ENCODE measurements at places on chromosomes 11 and 22.

DNA sequence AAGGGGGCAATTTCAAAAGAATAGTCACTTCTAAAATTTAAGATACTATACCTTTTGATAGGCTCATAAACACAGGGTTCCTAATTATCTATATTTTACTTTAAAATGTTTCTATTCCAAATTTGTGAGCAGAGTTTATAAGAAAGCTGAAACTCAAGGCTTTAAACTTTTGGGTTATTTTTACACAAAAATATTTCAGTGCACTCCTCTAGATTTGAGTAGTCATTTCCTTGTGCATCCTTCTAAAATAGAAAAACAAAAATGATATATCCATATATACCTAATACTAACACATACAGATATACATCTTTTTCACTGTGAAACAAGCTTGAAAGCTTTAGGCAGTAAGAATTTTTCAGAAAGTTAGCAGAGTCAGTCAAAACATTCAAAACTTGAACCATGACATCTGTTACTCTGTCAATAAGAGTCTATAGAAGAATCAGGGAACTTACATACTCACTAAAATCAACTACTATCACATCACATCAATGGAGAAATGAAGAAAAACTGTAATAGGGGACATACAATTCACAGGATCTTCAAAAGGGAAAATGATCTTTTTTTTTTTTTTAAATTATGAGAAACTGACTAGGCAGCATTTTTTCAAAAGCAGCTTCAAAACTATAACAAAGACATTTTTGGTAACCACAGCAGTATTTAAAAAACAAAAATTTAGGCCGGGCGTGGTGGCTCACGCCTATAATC lies 5.1 kb downstream of the PHF21A start:
- no peak for DNase-seq

GRCh38 chr11:10906521-10906920 lies 48.7 kb upstream of the ZBED5 start:
- no peak for DNase-seq

- no peak for DNase-seq
Observed at GRCh38 chr11:117182551-117182935, 4.0 kb downstream of the SIDT2 start.

GRCh38 chr22:29394931-29395581 lies 6.7 kb upstream of the AP1B1 start:
- DNase-seq = no peak

DNA sequence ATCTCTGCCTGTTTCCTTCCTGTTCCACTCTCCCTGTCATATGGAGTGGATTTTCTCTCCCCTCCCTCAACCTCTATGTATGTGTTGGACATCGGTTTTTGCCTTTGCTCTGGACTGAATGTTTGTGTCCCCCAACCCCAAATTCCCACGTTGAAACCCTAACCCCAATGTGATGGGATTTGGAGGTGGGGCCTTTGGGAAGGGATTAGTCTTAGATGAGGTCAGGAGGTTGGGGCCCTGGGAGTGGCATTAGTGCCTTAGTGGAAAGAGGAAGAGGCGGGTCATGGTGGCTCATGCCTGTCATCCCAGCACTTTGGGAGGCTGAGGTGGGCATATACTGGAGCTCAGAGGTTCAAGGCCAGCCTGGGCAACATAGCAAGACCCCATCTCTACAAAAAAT lies 11.6 kb downstream of the TP53AIP1 start:
- DNase-seq = no peak

- no peak for DNase-seq
Observed at GRCh38 chr11:57156928-57157327, 24.8 kb upstream of the LRRC55 start.

DNA sequence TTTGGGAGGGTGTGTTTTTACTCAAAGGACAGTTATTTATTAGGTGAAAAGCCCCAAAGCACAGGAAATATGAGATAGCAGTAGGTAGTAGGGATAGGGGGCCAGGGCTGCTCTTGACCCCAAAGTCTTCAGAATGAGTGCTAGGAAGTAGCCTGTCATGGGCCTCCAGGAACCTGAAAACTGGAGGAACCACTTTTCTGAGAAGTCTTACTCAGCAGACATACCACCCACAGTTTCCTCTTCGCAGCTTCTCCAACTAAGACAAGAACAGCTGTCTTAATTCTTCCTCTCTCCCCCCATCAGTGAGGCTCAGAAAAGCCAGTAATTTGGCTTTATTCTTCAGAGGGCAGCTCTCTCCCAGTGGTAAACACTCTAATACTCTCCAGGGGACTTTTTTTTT lies 84.0 kb upstream of the CTSC start:
- peak; percentile 30 for DNase-seq

GRCh38 chr11:59191890-59192289 lies 20.0 kb downstream of the DTX4 start:
- no peak for DNase-seq

- DNase-seq = no peak
Observed at GRCh38 chr22:46484861-46485595, 52.4 kb downstream of the CELSR1 start.

- no peak for DNase-seq
Observed at GRCh38 chr11:119791701-119792151, 62.7 kb upstream of the NECTIN1 start.

DNA sequence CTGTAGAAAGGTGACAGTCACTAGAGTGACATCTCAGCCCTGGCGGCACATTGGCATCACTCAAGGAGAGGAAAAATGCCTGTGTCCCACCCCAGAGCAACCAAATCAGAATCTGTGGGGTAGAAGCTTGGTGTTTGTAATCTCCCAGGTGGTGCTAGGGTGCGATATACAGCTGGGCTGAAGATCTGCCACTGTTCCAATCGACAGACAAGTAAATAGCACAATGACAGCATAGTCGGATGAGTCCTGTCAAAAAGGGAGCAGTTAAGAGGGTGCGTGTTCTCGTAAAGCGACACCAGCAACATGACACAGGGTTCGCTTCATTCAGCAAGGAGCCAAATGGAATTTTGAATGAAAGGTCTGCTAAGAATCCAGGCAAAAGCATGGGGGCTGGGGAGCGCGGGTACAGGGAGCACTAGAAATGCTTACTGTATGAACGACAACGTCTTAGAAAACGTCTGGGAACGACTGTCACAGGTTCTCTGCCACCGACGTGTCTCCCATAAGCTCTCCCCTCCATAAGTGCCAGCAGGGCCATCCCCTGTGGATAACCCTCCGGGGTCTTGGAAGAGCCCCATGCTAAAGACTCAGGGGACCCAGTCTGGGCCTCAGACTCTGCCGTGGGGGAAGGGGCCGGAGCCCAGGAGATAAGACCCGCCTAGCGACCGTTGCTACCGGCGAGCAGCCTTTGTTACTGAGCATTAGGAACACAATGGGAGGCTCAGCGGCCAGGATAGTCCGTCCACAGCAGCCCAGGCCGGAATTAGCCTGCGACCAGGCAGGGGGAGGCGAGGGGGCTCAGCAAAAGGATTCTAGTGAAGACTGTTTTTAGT lies 20.8 kb downstream of the ADA2 start:
- DNase-seq = no peak

GRCh38 chr22:40177738-40178416 lies at the start of gene TNRC6B:
Gene TNRC6B, plus strand, starts transcription at chr22:40177925. Its CDS starts 211 bp downstream, at chr22:40178136.
- peak; percentile 91 for DNase-seq

DNA sequence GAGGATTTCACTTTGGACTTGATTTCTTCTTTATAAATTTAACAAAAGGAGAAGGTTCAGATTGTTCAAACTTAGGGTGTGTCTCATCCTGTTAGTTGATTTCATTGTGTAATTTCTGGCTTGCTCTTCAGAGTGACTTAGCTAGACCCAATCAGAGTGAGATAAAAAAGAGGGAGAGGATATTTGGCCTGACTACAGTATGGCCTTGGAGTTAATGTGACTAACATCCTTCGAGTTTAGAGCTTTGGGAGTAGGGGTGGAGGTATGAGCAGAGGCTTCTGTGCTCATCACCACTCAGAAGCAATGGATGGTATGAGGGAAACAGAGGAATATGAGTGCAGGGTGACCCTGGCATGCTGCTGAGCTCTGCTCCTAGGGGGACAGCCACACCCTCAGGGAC lies 114.2 kb downstream of the ME3 start:
- DNase-seq = no peak

DNA sequence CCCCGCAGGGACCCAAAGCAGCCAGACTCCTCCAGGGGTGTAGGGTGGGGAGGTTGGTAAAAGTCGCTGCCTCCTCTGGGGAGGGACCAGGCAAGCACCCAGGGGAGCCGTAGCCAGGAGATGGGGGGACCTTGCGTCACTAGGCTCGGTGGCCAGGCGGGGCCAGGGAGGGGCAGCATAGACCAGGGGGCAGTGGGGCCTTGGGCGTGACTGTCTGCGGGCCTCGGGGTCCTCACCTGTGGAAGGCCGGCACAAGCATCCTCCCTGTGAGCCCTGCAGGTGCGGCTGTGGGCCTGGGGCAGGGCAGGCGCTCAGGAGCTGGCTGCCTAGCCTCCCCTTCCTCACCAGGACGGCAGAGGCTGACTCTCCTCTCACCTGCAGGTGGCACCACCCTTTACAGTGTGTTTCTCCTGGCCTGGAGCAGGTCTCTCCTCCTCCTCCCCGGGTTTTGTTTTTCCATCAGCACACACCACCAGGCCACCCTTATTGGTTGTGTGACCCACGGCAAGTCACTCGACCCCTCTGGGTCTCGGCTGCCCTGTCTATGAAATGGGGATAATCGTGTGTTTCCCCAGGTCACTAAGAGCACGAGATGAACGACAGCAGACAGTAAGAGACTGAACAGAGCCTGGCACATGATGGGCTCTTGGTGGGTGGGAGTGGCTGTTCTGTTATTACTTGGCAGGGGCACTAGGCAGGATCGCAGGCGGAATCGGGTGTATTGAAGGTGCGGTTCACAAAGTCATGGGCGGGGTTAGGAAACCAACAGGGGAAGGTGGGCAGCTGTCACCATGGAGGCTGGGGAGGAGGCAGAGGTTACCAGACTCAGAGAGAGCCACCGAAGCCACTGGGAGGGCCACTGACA lies 52.7 kb downstream of the FLRT1 start:
- no peak for DNase-seq

- no peak for DNase-seq
Observed at GRCh38 chr11:6931146-6931713, 5.0 kb downstream of the ZNF215 start.

DNA sequence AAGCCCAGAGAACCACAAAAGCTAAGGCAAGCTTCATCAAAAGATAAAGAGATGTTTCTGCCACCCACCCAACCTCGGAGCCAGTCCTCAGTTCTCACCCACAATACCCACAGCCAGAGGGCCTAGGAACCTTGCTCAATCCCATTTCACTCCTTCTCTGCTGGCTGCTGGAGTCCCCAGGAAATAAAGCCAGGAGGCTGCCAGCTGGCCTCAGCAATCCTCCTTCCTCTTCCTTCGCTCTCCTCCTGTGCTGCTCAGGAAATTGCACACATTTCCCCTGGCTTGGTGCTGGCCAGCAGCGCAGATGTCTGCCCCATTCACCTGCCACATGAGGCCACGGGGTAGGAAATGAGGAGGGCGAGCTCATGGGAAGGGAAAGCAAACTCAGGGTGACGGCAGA lies 91.8 kb upstream of the LDLRAD3 start:
- no peak for DNase-seq

- DNase-seq = no peak
Observed at GRCh38 chr11:36775130-36775529, 177.1 kb upstream of the RAG2 start.

GRCh38 chr11:88522624-88523385 lies 185.3 kb upstream of the CTSC start:
- DNase-seq = no peak

GRCh38 chr11:73201888-73202780 lies 15.9 kb upstream of the P2RY2 start:
- no peak for DNase-seq

DNA sequence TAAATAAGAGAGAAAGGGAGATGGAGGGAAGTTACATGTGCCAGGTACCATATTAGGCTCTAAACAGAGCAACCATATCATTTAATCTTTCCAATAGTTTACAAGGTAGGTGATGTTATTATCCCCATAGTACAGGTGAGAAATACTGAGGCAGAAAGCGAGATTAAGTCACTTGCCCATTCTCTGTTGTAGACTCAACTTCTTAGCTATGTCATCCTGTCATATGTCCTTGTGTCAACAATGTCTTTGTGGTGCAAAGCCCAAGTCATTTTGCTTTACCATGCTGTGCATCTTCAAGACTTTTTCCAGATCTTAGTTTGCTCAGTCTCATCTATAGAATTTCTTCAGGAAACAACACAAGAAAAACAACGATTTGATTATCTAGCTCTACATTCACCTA lies 205.0 kb upstream of the E2F8 start:
- no peak for DNase-seq

- DNase-seq = no peak
Observed at GRCh38 chr22:23064381-23065068, 5.8 kb upstream of the GNAZ start.

- DNase-seq = no peak
Observed at GRCh38 chr22:20421507-20421874, 16.1 kb downstream of the SCARF2 start.

DNA sequence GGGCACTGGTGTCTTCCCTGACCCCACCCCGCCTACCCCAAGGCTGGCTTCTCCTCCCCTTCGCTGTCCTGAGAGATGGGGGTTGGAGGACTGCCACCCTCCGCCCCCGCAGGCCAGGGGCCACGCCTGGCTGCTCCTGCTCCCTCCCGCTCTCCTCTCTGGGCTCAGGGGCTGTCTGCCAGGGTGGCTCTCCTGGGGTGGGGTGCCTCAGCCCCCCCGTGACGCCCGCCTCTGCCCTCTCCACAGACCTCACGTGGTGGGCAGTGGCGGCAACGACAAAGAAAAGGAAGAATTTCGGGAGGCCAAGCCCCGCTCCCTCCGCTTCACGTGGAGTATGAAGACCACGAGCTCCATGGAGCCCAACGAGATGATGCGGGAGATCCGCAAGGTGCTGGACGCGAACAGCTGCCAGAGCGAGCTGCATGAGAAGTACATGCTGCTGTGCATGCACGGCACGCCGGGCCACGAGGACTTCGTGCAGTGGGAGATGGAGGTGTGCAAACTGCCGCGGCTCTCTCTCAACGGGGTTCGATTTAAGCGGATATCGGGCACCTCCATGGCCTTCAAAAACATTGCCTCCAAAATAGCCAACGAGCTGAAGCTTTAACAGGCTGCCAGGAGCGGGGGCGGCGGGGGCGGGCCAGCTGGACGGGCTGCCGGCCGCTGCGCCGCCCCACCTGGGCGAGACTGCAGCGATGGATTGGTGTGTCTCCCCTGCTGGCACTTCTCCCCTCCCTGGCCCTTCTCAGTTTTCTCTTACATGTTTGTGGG lies 8.1 kb downstream of the RCOR2 start:
- no peak for DNase-seq

DNA sequence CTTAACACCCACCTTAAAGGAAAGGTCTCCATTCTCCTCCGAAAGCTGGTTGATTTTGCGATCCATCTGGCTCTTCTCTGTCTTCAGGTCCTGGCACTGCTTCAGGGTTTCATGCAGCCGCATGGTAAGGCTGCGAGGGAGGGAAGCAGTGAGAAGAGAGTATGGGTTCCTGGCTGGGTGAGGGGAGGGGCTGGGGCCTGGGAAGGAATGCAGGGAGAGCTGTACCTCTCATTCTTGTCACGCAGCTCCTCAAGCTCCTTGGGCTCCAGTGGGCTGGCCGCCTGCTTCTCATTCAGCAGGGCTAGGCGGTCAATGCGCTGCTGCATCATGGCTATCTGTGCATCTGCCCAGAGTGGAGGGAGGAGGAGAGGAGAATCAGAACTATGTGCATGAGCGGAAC lies 19.5 kb downstream of the IL18BP start:
- no peak for DNase-seq

GRCh38 chr11:128565881-128566280 lies 21.5 kb downstream of the ETS1 start:
- no peak for DNase-seq
